ENCODE measurements at places on chromosomes 11 and 22.

DNA sequence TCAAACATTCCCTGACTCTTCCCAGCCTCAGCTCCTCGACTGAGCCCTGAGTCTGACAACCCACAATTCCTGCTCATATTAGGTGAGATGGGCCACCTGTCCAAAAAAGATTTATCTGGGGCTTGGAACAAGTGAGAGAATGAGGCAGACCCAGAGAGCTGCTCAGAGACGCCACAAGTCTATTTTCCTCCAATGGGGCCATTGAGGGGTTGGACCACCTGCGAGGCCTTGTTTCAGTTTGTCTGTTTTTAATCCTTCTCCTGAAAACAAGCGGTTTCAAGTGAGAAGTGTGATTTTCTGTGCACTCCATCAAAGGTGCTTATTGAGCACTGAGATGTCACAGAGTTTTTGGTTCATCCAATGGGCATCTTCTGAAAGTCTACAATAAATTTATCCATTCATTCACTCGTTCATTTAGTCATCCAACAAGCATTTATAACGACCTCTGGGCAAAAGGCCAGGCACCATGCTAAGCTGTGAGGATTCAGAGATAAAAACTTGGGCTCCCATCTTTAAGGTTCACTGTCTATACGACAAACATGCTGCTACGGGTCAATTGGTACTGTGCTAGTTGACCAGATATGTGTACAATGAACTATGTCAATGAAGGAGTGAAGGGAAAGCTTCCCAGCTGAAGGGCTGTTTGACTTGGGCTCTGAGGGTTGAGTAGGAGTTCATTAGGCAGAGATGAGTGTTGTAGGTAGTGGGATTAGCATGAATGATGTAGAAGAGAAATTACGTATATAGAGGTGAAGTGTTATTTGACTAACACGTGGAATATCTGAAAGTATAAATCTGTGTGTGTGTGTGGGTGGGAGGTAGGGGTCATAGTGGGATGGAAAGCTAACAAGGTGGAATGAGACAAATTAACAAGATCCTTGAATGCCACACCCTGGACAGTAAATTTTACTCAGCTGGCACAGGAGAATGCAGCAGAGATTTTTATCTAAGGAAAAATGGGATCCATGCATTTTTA, 168.9 kb downstream of the MIAT start:
- no peak for DNase-seq

- no peak for DNase-seq
These were observed 385 bp upstream of the SCO2 start for GRCh38 chr22:50525858-50526107.

DNA sequence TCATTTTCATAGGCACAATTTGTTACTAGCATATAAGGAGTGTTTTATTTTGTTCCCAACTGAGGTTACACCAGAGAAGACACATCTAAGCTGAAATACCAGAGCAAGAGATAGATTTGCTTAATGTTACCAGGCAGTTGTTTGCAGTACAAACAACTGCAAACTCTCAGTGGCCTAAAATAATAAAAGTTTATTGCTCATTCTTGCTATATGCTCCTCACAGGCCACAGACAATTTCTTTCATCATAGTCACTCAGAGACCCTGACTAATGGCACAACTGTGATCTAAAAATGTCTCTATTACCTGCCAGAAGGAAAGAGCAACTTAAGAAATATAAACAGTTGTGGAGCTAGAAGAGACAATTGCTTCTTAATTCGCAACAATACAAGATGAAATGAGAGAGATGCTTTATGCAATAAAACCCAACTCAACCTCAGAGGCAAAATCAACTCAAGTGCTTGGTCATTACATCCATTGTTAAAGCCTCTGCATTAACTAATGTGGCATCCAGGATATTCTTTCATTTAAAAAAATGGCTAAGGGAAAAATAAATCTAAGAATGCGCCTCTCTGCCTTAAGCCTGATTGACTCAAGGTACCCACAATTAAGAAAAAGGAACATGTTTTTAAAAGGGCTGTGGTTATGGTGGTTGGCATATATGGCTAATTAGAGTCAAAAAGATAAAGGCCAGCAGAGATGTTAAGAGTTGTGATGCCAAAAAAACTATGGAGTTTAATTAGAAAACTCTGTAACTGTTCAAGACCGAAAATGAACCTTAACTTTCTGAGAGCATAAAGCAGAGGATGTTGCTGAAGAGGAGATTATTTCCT, 103.7 kb downstream of the CD44 start:
- no peak for DNase-seq

DNA sequence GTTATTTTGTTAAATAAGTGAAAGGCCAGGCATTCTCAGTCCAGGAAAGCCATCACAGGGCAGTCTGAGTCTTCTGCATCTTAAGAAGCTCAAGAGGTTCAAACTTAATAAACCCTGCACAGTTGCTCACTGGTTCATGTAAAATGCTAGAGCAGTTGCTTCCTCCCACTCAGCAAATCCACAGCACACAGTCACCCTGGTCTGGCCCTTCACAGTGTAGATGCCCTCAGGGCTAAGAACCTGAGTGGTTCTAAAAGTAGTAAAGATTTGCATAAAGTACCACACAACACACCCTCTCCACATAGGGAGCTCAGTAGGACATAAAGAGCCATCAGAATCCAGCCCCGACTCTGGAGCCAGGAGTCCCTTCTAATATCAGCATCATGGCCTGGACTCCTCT, 58.7 kb downstream of the ZNF280B start:
- no peak for DNase-seq

DNA sequence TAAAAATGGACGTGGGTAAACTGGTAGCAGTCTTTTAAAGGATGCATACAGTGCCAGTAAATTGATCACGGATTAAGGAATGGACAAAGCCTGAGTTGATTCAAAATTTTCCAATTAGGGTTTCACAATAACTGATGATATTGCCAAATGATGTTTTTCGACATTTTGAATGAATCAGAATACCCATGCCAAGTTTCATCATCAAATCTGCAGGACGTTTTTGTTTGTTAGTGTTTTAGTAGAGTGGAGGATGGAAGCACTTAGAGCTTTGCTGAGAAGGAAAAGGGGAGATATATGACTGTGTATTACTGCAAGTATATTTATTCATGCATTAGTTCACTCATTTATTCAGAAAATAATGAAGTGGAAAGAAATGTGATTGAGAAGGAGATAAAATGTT, 78.3 kb downstream of the SLC17A6 start:
- DNase-seq, result no peak

- no peak for DNase-seq
These were observed 19.0 kb downstream of the KCNQ1 start for GRCh38 chr11:2463766-2464277.

DNA sequence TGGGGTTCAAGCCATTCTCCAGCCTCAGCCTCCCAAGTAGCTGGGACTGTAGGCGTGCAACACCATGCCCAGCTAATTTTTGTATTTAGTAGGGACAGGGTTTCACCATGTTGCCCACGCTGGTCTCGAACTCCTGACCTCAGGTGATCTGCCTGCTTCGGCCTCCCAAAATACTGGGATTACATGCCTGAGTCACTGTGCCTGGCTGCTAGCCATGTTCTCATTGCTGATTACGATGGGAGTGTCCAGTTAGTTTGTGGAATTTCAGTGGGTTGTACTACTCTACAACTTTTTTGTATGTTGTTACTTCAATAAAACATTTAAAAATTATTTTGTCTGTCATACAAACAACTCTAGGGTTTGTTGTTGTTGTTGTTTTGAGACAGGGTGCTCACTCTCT, 4.8 kb upstream of the VPS11 start:
- no peak for DNase-seq

DNA sequence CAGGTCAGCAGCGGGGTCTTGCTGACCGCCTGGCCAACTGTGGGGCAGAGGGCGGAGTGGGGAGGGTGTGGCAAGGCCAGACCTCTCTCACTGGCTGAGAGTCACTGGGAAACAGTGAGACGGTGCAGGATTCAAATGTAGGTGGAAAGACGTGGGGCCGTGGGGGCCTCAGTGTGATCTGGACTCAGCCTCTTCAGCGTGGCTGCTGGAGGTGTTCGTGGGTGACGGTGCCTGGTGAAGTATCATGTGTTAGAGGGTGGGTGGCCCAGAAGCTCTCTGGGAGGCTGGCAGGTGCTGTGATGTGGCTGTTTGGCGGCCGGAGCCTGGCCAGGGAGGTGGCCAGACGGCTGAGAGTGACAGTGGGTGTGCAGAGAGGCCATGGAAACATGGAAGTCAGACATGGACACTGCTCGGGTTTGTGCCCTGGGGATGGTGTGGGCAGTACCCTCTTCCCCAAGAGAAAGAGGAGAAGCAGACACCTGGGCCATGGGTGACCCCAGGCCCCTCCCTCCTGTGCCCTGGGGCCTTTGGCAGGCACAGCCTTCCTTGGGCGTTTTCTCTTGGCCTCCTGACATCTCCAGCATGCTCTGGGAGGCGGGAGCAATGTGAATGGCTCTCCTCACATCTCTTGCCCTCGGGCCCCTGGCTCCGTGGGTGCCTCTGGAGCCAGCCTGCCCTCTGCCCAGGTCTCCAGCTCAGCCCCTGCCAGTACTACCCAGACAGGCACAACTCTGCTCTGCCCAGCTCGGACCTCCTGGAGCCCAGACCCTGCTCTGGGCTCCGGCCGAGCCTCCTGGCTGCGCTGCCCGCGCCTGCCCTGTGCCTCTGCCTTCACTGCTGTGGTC, 10.1 kb upstream of the ACR start:
- no peak for DNase-seq

DNA sequence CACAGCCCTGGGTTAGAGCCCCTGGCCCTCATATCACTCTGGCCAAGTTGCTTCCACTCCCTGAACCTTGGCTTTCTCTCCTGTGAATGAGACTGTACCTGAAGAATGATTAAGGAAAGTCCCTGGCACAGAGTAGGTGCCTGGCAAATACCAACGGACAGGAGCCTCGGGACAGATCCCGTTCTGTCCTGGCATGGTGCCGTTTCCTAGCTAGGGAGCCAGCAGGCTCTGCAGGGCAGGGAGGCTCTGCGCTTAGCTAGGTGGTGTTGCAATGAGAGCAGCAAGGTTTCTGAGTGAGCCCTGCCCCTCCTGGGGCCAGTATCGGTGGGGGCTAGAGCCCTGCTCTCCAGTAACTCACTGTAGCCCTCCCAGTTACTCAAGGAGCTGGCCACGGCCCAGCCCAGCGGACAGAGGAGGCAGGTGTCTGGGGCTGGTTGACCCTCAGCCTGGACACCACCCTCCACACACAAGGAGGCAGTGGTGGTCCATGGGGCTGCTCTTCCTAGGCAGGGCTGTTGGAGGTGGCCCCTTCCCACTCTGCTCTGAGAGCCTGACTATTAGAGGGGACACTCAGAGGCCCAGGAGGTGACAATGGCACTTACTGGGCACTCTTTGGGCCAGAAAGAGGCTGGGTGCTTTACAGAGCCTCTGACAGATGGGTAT, 74.4 kb downstream of the NFAM1 start:
- DNase-seq, result no peak
